AG08396 (cell line): ENCODE measurements at places on chromosomes 3 and 15.

GRCh38 chr3:43165786-43166185 lies 59.9 kb upstream of the POMGNT2 start:
- DNase-seq, result no peak

- peak; percentile 58 for DNase-seq
These were observed 30.4 kb downstream of the ZNF662 start for GRCh38 chr3:42936157-42936981.

DNA sequence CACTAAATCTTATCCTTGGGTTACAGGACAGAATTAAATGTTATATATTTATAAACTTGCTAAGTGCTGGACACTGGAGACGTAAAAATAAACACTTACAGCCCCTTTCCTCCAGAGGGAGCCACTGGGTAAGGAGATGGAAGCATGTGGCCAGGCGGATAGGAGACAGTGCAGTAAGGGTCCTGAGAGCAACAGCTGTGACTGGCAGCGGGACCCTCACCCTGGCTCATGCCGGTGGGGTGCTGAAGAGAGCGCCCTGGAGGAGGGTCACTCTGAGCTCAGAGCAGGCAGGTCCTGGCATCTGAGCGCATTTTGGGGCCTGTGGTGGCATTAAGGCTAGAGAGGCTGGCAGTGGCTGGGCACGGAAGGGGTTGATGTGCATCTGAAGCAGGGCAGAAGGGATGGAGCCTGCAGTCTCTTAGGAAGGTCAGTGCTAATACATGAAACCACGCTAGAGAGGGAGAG lies 16.0 kb downstream of the SEC61A1 start:
- DNase-seq, result peak; percentile 45

- DNase-seq, result no peak
These were observed 302.1 kb upstream of the MME start for GRCh38 chr3:154778057-154778456.

DNA sequence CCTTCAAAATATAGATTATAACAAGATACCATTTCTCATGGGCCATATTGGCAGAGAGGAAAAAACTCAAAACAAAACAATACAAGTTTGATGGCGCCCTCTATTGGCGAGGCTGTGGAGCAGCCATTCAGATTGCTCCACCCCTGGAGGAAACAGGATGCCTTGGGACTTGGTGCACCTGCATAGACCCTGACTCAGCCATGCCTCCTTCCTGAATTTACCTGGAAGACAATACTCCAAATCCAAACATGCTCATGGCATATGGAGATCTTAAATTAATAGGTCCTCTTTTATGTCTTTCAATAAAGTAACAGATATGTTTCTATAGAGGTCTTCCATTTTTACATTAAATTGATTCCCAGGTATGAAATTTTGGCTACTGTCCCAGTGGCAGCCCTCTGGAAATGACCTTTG lies 90.0 kb downstream of the APBA2 start:
- DNase-seq, result peak; percentile 45

GRCh38 chr3:11548721-11549131 lies 95.0 kb downstream of the VGLL4 start:
- peak; percentile 80 for DNase-seq

GRCh38 chr3:88433568-88433967 lies 283.8 kb downstream of the C3orf38 start:
- no peak for DNase-seq

GRCh38 chr3:108744762-108745161 lies 12.4 kb downstream of the RETNLB start:
- no peak for DNase-seq

- DNase-seq, result no peak
These were observed 21.2 kb downstream of the CADM2 start for GRCh38 chr3:84980011-84980410.

- DNase-seq, result no peak
These were observed 25.7 kb downstream of the TGFBR2 start for GRCh38 chr3:30632065-30632464.

- peak; percentile 54 for DNase-seq
These were observed 3.0 kb downstream of the ISL2 start for GRCh38 chr15:76339305-76340197.

DNA sequence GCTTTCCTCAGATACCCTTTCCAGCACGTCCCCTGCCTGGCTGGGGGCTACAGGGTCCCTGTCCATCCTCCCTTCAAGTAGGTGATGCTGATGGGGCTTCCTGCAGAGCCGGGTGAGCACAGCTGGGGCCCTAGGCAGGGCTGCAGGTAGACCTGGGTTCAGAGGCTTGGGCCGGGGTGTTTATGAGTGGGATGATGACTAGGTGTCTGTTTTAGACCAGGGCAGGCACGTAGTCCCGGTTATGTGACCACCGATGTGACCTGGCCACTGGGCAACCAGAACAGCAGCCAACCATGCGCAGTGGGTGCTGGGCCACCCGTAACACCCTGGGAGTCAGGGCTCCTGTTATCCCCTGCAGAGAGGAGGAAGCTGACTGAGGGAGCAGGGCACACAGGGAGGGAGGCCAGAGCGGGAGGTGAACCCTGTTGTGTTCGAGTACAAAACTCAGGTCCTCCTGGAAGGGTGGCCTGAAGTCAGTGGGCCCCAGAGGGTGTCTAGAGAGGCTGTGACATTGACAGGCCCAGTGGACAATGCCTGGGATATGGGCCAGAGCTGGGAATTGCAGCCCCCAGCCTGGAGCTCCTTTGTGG lies 101.6 kb downstream of the PLXNA1 start:
- DNase-seq, result no peak

- no peak for DNase-seq
These were observed 559 bp downstream of the NR1I2 start for GRCh38 chr3:119782460-119782859.

GRCh38 chr15:43776718-43777266 lies at the start of gene ELL3:
Gene ELL3, minus strand, starts transcription at chr15:43776966. Its CDS starts 65 bp downstream, at chr15:43776901.
- peak; percentile 77 for DNase-seq

DNA sequence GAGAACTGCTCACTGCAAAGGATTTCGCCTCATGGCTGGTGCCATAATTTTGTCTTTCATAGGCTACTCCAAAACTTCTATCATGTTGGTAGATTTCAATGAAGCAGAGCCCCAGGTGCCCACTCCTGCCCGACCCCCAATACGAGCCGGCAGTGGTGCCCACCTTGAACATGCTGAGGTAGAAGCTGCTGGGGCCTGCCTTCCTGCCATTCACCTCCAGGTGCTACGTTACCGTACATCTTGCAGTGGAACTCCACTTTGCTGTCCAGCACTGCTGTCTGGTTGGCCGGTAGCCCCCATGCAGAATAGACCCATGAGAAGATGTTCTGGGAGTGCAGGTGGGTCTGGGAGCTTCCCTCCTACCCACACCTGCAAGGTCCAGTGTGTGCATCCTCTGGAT lies 502.8 kb upstream of the TBL1XR1 start:
- DNase-seq, result no peak

DNA sequence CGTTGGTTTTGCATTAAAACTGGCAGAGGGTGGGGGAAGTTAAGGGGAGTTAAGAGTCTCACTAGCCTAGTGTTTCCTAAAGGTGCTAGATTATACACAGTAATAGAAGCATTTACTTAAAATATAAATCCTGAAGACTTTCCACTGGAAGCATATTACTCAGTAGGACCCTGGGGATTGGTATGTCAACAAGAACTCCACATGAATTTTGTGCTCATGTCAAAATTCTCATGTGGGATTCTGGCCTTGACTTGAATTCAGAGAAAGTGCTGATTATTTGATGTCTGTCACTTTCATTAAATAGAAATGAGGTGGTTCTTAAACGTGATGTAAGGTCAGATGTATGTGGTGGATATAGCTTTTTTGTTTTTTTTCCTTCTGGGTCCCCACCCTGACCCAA lies 997.2 kb downstream of the TUSC7 start:
- no peak for DNase-seq

DNA sequence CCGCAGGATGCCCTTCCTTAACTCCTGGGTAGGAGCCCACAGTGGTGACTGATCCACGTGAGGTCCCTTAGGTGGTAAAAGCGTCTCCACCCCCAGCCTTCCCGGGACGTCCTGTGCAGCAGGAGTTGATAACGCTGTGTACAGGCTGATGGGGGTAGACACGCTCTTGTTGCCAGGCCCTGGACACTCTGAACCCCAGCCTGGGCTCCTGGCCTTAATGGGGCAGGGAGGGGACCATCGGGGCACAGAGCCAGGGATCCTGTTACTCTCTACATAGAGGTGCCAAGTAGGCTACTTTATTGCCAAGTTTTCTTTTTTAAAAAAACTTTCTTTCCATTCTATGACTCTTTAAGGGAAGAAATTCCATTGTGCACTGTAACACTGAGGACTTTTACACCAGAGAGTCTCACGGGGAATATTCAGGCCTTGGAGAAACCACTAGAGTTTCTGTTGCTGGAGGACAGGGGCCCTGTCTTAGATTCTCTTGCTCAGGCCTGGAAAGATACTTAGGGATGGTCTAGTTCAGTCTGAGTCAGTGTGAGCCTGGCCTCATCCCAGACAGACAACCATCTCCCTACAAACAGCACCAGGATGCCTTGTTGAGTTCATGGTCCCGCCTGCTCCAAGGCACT lies 104.3 kb upstream of the RNU6-1 start:
- DNase-seq, result no peak

GRCh38 chr3:73401616-73402279 lies 223.0 kb downstream of the PDZRN3 start:
- DNase-seq, result no peak

DNA sequence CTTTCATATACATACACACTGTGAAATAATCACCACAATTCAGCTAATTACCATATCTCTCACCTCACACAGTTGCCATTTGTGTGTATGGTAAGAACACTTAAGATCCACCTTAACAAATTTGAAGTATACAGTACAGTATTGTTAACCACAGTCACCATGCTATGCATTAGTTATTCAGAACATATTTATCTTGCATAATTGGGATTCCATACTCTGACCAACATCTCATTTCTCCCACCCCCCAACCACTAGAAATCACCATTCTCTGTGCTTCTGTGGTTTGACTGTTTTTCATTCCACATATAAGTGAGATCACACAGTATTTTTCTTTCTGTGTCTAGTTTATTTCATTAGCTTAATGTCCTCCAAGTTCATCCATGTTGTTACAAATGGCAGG lies 247.7 kb upstream of the CTNNB1 start:
- DNase-seq, result no peak

GRCh38 chr3:65412588-65412987 lies 626.1 kb downstream of the MAGI1 start:
- DNase-seq, result no peak

- no peak for DNase-seq
These were observed 7.3 kb downstream of the MCTP2 start for GRCh38 chr15:94238539-94239118.

- no peak for DNase-seq
These were observed 65.4 kb upstream of the XCR1 start for GRCh38 chr3:46092702-46093080.

GRCh38 chr3:10196389-10197052 lies 31.8 kb downstream of the IRAK2 start:
- DNase-seq, result no peak

GRCh38 chr3:114005481-114005880 lies 50.8 kb downstream of the CCDC191 start:
- DNase-seq, result no peak

DNA sequence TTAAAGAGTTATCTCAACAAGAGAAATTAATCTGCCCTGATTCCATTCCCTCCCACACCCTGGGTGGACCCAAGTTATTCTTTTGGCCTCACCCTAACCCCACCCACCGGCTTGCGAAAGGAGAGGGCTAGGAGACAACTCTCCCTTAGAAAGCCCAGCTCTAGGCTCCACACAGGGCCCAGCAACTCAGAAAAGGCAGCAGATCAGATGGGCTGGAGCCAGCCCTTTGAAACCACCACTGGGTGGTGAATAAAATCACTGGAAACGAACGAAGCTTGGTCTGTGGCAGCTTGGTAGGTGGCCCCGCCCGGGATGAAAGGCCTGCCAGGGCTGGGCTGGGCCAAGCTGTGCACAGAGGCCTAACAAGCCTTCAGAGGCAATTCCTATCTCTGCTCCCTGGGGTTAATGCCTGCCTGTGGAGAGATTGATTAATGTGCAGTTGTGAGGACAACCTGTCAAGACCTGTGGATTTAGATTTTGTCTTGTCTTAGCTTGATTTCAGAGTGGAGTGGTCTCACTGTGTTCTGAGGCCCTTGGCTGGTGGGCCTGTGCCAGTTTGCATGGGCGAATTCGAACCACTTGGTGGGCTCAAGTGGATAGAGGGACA lies 38.8 kb downstream of the BHLHE40 start:
- peak; percentile 57 for DNase-seq

GRCh38 chr3:129173725-129174124 lies 10.0 kb downstream of the CNBP start:
- no peak for DNase-seq

GRCh38 chr3:54878145-54878544 lies 49.7 kb downstream of the LRTM1 start:
- DNase-seq, result no peak

- no peak for DNase-seq
These were observed 55.9 kb downstream of the BHLHE40 start for GRCh38 chr3:5035113-5035512.

- no peak for DNase-seq
These were observed 133.5 kb downstream of the SNRPN start for GRCh38 chr15:25088261-25088790.

DNA sequence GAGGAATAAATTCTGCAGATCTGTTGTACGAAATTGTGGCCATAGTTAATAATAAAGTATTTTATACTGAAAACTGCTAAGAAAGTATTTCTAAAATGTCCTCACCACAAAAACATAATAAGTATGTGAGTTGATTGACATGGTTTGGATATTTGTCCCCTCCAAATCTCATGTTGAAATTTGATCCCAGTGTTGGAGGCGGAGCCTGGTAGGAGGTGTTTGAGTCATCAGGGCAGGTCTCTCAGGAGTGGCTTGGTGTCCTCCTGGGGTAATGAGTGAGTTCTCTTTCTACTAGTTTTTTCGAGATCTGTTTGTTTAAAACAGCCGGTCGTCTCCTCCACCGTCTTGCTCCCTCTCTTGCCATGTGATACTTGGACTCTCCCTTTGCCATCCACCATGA lies 424.1 kb upstream of the KCNMB2 start:
- no peak for DNase-seq

DNA sequence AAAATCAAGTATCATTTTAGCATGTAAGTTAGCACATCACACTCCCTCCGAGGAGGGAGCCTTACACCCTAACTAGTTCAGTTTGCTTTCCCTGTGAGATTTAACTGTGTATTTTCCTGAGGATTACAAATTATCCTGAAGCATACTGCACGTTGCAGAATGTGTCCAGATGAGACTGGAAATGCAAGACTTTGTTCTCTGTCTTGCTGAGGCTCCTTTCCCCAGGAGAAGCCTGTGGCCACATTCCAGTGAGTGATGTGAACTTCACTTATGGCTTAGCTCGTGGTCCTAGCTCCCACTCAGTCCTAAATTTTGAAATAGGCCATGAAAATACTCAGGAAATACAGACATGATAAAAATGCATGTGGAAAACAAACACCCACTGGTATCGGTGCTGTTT lies 23.7 kb downstream of the PDZRN3 start:
- DNase-seq, result no peak
